Pulmonary artery endothelial cell (primary cell): ENCODE measurements at places on chromosomes 4 and X. TPM values are rescaled to one million over a fixed set of nuclear protein-coding genes. Genes with fewer than 3 reads are reported as not detected.

GRCh38 chr4:112152521-112152920 is 7.3 kb downstream of the FAM241A start:
- no peak for DNase-seq

- DNase-seq = no peak
Measured at GRCh38 chr4:38482696-38483095, 181.3 kb upstream of the KLF3 start.

GRCh38 chr4:8552581-8553205 is 27.5 kb upstream of the GPR78 start:
- no peak for DNase-seq

Gene FGD1
- 2.3 and 2.7 TPM in 2 replicates for total RNA-seq

GRCh38 chrX:20313899-20314298 is 47.2 kb upstream of the RPS6KA3 start:
- DNase-seq = no peak

Gene UNC5C
- 0.18 and 0.20 TPM in 2 replicates for total RNA-seq

GRCh38 chr4:37601531-37601930 is 84.6 kb downstream of the RELL1 start:
- peak; percentile 11 for DNase-seq

- DNase-seq = no peak
Measured at GRCh38 chrX:30613721-30614120, 36.2 kb upstream of the TASL start.

Gene CENPVL2
- not detected in 2 replicates for total RNA-seq

DNA sequence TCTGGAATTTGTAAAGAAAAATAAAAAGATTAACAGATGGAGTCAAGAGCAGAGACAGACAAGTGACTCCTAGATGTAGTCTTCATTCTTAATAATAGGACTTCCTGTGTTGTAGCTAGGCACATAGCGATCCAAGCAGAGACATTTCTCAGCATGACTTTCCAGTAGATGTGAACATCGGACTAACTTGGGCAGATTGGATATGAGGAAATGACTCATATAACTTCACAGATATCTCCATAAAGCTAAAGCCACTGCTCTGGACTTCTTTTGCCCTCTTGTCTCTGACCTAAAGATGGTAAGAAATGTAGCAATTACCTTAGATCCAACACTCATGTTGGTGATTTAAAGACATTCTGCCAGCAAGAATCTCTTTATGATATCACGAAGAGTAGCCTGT is 131.7 kb downstream of the EPHA5 start:
- DNase-seq = no peak

DNA sequence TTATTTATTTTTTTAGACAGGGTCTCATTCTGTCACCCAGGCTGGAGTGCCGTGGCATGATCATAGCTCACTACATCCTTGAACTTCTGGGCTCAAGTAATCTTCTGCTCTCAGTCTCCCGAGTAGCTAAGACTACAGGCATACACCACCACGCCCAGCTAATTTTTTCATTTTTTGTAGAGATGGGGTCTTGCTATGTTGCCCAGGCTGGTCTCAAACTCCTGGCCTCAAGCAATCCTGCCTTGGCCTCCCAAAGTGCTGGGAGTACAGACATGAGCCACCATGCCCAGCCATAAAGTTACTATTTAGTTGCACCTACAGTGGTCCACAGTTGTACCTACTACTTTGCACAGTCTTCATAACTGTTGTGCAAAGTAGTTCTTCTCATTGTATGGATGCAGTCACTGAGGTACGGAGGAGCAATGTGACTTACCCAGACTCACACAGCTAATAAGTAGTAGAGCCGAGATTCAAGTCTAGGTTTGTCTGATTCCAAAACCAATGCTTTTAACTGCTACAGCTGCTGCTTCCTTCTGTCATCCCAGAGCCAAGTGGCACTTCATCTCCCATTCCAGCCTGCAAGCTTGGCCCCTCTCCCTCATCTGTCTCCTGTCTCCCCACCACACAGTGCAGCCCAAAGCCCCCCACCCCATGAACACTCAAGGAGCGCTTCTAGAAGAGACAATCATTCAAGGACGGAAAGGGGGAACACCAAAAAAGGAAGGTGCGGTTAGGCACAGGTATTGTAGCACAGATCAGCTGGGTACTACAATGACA is 24.0 kb upstream of the IQSEC2 start:
- no peak for DNase-seq

- DNase-seq = no peak
Measured at GRCh38 chrX:118961866-118962560, 12.4 kb upstream of the LONRF3 start.

Gene MXRA5
- not detected in 2 replicates for total RNA-seq

DNA sequence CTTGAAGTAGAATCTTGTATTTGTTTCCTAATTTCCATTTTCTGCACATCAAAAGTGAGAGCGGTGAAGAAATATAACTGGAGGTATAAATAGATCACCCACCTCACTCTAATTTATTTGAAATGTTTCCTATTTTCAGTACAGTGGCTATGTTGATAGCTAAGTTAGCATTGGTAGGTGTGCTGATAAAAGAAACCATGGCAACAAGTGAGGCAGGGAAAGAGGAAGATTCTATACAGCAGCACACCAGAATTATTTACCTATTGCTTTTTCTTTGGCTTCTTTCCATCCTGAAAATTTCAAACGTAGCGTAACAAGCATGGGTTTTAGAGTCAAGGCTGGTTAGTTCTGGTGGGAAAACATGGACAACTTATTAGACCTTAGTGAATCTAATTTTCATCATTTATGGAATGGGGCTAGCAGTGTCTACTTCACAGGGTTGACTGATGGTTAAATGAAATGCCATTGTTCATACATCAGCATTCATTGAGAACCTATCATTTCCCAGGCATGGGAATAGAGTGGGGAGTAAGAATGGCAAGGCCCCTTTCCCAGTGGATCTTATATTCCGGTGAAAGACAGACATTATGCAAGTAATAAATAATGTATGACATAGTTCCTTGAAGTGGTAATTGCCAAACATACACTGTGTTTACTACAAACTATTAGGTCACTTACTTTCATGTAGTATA is 30.6 kb upstream of the CTSO start:
- DNase-seq = no peak

- no peak for DNase-seq
Measured at GRCh38 chrX:130772105-130772775, 130.8 kb downstream of the ENOX2 start.

GRCh38 chr4:171583790-171584189 is 229.4 kb upstream of the GALNTL6 start:
- DNase-seq = no peak

DNA sequence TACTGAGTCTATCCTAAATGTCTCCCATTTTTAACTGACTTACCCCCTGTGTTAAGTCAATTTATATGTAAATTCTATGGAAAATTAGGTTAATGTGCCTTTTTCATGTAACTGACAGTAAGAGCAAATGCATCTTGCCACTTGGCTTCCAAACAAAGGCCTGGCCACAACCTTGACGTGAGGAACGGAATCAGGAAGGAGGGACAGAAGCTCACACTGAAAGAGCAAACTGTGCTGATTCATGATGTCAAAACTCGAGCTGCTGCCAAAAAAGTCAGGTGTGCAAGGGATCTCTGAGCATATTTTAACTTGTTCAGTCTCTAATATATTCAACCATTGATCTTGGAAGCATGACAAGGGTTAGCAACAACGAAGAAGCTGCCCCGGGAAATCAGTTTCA is 35.8 kb downstream of the GPM6A start:
- DNase-seq = no peak

Gene RPL10
- total RNA-seq = 1,825 and 3,241 TPM in 2 replicates

GRCh38 chrX:150692831-150693724 is at the start of gene MTMR1:
Gene MTMR1 (plus strand): TSS chrX:150693396. CDS start chrX:150693531, 135 bp downstream.
- DNase-seq = no peak

Gene GJB1
- not detected in 2 replicates for total RNA-seq

GRCh38 chr4:48311896-48312295 is 29.4 kb upstream of the SLAIN2 start:
- DNase-seq = no peak

Gene NUDT10
- 0.59 and 0.81 TPM in 2 replicates for total RNA-seq

Gene ABLIM2
- total RNA-seq = 1.1 and 3.5 TPM in 2 replicates

- peak; percentile 66 for DNase-seq
Measured at GRCh38 chr4:138561906-138562305, 319.8 kb upstream of the SLC7A11 start.

GRCh38 chrX:3582451-3582850 is 131.0 kb downstream of the PRKX start:
- no peak for DNase-seq

Gene F11
- not detected in 2 replicates for total RNA-seq

DNA sequence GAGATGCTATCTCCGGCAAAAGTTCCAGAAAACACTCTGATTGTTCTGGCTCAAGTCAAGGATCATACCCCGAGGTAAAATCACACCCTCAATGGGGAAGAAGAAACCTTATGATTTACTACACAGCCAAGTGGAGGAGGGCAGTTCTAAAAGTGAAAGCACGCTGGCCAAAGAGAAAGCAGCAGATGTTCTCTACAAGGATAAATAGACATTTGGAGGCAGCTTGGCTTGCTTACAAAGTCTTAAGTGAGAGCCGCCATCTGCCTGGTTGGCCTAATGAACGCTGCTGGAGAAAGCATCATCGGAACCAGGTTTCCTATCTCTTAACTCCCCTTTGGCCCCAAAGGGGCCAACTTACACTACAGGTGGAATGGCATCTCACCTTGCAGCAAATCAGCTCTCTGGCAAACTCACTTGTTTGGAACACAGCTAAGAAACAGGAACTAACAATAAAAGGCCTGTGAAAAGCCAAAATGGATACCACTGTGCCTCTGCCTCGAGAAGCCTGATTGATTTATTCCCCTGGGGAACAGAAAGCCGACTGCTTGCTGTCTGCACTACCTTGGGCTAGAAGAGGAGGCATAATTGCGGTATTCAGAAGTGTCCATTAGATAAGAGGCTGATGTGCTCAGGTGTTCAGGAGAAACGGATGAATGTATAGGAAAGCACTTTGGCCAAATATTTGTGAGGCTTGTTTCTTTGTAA is 22.8 kb downstream of the FRAS1 start:
- no peak for DNase-seq

Gene MAGEC2
- total RNA-seq = not detected in 2 replicates
